NCI-H1417 treated with DMSO at 0.1 percent for 48 hours (cell line): ENCODE measurements at places on chromosomes 1 and 21.

- DNase-seq, result no peak
Observed at GRCh38 chr1:48710318-48710717, 66.4 kb downstream of the BEND5 start.

GRCh38 chr1:226425004-226425378 lies 17.1 kb upstream of the PARP1 start:
- no peak for DNase-seq

DNA sequence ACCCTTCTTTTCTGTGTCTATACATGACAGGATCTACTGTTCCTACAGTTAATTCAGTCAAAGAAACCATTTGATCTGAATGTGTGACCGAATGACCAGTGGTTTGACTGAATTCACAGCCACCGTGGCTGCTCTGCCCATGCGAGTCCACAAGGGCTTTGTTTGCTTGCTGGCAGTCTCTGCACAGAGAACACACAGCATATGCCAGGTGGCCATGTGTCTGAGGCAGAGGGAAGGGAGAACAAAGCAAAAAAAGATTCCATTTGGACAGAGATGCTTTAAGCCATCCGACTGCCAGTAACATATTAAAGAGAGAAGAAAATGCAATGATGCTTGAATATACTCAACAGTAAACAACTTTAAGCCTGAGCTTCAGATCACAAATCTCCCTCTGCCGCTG lies 737.8 kb upstream of the CXADR start:
- DNase-seq, result no peak

DNA sequence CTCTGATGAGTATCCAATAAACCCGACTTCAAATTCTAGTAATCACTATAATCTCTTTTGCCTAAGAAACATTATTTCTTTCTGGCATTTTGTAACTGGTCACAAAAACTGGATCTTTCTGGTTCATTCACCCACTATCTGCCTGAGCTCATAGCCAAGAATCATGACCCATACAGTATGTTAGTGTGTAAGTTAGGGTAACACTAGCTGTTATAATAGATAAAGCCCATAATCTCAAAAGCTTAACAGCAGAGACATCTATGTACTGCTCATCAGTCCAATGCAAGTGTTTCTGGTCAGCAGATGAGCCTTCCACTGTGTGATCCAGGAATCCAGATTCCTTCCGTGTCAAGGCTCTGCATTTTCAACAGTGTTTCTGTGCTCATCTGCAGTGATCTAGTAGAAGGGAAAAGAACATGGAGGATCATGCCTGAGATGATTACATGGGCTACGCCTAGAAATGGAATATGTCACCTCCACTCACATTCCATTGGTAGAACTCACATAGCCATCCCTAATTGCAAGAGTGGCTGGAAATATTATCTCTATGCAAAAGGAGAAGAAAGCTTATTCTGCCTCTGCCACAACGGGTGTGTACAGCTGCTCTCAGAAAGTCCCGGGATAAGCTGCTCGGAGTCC lies 27.7 kb downstream of the RRAGC start:
- no peak for DNase-seq

DNA sequence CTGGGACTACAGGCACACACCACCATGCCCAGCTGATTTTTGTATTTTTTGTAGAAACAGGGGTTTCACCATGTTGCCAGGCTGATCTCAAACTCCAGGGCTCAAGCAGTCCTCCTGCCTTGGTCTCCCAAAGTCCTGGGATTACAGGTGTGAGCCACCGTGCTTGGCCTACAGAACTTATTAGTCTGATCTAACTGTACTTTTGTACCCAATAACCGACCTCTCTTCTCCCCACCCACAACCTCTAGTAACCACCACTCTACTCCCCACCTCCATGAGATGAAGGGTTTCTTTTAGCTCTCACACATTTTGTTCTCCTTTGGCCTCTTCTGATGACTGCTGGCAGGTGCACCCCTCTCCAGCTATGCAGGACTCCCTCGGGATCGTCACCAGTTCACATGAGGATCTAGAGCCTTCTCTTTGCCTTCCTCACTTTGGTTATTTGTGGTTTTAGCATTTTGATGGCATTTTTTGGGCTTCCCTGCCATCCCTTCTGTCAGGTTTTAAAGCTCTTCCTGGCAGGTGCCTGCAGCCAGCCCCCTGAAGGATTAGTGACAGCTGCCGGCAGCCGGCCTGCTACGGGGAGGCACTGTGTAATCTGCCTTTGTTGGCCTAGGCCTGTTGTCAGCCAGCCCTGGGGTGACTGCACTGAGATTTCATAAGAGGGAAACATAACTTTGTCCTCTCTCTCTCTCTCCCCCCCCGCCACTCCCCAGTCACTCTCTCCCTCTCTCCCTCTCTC lies 99.8 kb upstream of the ATP1A1 start:
- DNase-seq, result no peak
